ENCODE measurements at places on chromosomes 12 and 14. TPM values are rescaled to one million over a fixed set of nuclear protein-coding genes. Genes with fewer than 3 reads are reported as not detected.

Gene EPYC
- not detected for total RNA-seq

Gene SP7
- total RNA-seq = 0.23 TPM

Gene TRIM9
- total RNA-seq = 1.6 TPM

Gene CATSPERB
- 0.99 TPM for total RNA-seq

Measured in metanephros (tissue), 2 donors.